ENCODE measurements at places on chromosomes 5 and 9.
A peak's percentile ranks its signal among the peaks of the same experiment; 100 is the strongest.

GRCh38 chr5:60365001-60365400, 335.0 kb downstream of the DEPDC1B start:
- no peak for DNase-seq

GRCh38 chr5:103908336-103909080, 345.9 kb upstream of the NUDT12 start:
- no peak for DNase-seq

DNA sequence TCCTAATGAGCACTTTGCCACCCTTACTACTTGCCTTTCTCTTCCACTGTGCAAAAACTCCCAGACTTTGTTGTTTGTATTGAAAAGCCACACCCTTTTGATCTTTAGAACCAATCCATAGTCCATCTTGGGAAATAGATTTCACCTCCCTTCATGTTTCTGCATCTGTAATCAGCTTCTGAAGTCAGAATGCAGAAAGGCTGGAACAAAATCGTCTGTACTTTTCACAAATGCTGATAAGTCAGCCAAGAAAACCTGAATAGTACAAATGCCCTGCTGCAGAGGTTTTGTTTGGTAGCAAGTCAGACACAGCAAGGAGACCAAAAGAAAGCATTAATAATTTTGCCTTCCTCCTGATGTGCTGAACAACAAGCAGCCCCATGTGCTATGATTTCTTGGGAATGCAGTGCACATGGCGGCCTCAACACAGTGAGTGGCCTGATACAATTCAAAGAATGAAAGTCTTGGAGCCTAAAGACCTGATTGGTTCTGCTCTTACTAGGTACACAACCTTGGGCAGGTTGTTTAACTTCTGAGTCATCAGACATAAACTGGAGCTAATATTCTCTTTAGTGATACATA, 59.2 kb upstream of the STK32A start:
- DNase-seq, result no peak

- no peak for DNase-seq
These were observed 370.1 kb downstream of the BNC2 start for GRCh38 chr9:16500386-16500785.

GRCh38 chr5:80238778-80239679, 16.8 kb downstream of the SERINC5 start:
- DNase-seq, result no peak

GRCh38 chr5:175797521-175798038, 73.8 kb upstream of the CPLX2 start:
- no peak for DNase-seq

GRCh38 chr9:128103589-128103962, 24.0 kb downstream of the PTGES2 start:
- DNase-seq, result peak; percentile 39

- DNase-seq, result no peak
These were observed 219.5 kb upstream of the RASA1 start for GRCh38 chr5:87048156-87048555.

DNA sequence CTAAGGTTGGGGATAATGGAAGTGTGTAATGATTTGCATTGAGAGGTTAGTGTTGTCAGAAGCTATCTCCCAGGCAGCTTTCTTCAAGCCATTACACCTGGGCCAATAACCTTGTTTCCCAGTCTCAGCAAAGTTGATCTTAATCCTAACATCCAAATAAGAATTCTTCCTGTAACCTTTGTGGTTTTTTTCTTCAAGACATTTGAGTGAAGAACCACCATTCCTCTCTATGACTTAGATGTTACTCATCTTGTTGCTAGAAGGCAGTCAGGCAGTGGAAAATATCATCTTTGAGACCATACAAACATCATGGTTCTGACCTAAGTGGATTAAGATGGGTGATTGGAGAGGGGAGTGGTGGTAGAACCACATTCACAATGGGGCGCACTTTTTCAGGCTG, 103.5 kb downstream of the NDUFAF2 start:
- no peak for DNase-seq

DNA sequence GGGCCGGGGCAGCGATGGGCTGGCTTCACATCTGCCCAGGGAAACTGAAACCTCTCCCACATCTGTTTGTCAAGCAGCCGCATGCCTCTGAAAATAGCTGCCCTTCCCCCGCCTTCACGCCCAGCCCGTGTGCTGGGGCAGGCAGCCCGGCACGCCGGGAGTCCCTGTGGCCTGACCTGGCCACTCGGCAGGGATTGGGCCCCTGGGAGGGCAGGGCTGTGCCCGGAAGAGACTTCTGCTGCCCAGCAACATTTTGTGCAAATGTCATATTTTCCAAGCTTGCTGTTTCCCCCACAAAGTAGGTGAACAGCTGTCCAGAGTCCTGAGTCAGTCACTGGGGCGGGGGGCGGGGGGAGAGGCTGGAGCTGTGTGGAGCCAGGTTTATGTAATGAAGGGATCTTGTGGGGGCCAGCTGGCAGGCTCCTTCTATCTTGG, 8.2 kb downstream of the COL27A1 start:
- DNase-seq, result no peak

DNA sequence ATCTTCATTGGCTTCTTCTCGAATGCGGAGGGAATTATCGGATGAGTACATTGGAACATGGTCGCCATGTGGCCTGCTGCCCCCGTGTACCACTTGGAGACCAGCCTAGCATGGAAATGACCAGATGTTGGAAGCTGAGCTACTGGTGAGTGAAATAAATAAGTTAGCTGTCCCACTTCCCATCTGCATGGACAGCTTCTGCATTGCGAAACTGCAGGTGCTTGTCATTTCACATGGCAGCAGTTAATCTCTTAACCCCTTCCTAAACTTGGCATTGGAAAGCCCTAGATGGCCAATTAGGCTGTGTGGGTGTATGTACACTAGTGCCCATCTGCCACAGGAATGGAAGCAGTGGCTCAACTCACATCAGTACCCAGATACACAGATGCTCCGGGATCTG, 246.6 kb upstream of the IL12B start:
- no peak for DNase-seq

GRCh38 chr5:89967771-89968444, 441.6 kb downstream of the CETN3 start:
- DNase-seq, result no peak

GRCh38 chr9:1927546-1927945, 87.6 kb upstream of the SMARCA2 start:
- DNase-seq, result no peak

DNA sequence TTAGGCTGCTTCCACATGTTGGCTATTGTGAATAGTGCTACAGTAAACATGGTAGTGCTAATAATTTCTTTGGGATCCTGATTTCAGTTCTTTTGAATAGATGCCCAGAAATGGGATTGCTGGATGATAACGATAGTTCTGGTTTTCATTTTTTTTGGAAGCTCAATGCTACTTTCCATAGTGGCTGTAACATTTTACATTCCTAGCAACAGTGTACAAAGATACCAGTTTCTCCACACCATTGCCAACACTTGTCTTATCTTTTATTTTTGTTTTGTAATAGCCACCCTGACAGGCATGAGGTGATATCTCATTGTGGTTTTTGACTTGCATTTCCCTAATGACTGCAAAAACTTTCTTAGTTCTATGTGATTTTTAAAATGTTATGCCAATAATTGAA, 68.8 kb upstream of the LRRC70 start:
- DNase-seq, result no peak

GRCh38 chr9:89593727-89594427, 10.9 kb upstream of the GADD45G start:
- DNase-seq, result peak; percentile 75

- DNase-seq, result no peak
These were observed 145.3 kb upstream of the ADCY2 start for GRCh38 chr5:7250611-7251010.

GRCh38 chr9:88173378-88173999, 35.2 kb upstream of the SPATA31C2 start:
- peak; percentile 51 for DNase-seq

Data from stimulated activated CD4-positive, alpha-beta T cell treated with anti-CD3 and anti-CD28 coated beads, Interleukin-4, amount 100 ng/mL, for 24 hours (primary cell).